Hindlimb muscle (tissue), 1 donor: ENCODE measurements at places on chromosomes 6 and 20. TPM values are rescaled to one million over a fixed set of nuclear protein-coding genes. Genes with fewer than 3 reads are reported as not detected.

- DNase-seq, result no peak
Observed at GRCh38 chr6:108948181-108948661, 100.0 kb downstream of the ARMC2 start.

GRCh38 chr6:36197739-36198221 lies 1.2 kb downstream of the BRPF3 start:
- peak; percentile 5 for DNase-seq

DNA sequence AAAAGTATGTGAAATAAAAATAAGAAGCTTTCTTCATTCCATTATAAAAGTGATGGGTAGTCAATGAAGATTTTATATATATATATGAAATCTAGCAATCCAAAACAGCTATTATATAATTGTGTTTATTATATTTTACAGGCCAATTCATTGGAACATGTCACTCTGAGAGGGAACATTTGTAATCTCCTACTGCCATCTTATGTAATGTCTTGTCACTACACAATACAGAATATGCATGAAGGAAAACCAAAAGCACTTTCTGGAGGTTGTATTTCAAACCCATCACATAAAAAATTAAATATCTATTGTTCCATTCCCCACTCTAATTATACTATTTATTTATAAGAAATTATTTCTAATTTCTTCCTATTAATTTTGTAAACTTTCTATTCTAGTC lies 31.5 kb upstream of the IRAK1BP1 start:
- no peak for DNase-seq

- DNase-seq, result no peak
Observed at GRCh38 chr6:170250455-170250854, 40.4 kb downstream of the DLL1 start.

The CCN6 gene
- 0.28 TPM for polyA plus RNA-seq

GRCh38 chr6:2111162-2111677 lies 134.2 kb downstream of the GMDS start:
- no peak for DNase-seq

GRCh38 chr6:19851241-19852089 lies 14.3 kb downstream of the ID4 start:
- DNase-seq, result peak; percentile 56

The TSPO2 gene
- polyA plus RNA-seq, result 0.93 TPM
